Activated naive CD4-positive, alpha-beta T cell treated with anti-CD3 and anti-CD28 coated beads, Interleukin-2, amount 50 U/mL, for 16 hours (primary cell): ENCODE measurements at places on chromosomes 5 and 9.

- no peak for DNase-seq
Observed at GRCh38 chr5:128637031-128637430, 99.0 kb upstream of the FBN2 start.

DNA sequence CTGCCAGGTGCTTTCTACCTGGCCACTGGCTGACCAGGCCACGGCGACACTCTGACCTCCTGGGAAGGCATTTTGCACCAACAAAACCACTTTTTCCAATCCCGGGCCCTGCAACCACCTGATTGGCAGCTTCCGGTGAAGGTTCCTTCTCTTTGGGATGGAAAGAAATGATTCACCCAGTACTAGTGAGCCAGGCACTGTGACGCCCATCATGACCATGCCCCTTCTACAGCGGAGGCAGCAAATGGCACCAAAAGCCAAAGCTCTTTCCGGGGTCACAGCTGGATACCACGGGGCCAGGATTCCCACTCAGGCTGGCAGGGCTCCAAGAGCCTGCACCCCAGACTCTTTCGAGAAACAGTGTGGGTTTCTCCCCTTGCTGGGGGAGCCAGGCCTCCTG is 4.7 kb downstream of the NOTCH1 start:
- no peak for DNase-seq

DNA sequence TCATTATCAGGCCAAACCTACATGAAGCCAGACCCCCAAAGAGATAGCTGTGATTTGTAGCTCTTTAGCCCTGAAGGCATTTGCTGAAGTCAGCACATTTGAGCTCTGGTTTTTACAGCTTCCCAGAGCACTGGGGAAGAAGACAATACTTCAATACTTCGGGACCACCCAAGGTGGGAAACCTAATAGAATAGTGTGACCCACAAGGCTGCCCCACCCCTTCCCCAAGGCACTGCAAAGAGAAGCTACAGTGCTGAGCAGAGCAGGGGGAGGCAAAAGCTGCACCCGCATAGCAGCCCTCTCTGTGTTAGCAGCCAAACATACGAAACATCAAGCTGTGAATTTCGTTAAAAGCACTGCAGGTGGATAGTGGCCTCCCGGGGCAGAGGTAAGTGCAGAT is 87.3 kb downstream of the HSD17B3 start:
- no peak for DNase-seq

DNA sequence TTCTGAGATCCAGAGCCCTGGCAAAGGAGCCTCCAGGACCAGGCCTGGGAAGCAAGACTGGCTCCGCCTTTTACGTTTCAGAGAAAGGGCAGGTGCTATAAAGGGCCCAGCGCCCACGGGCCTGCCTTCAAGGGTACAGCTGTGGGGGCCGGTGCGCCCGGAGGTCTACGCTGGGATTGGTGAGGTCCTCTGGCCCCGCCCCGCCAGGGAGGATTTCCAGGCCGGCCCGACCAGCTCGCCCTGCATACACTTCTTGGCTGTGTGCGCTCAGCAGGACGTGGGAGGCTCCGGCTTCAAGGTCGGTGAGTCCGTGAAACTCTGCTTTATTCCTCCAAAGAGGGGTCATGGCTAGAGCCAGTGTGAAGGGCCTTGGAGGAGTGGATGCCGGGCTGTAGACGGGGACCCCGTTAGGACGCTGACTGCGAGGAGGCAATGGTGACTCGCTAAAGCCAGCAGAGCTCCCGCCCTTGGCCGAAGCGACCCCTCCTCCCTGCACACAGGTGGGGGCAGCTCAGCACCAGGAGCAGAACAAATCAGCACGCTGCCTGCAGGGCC is at the start of gene CKMT2:
Gene CKMT2 (plus strand): TSS at position 243 of the 555 bp plus-strand sequence. CDS start 17,811 bp downstream, outside the sequence.
- no peak for DNase-seq

DNA sequence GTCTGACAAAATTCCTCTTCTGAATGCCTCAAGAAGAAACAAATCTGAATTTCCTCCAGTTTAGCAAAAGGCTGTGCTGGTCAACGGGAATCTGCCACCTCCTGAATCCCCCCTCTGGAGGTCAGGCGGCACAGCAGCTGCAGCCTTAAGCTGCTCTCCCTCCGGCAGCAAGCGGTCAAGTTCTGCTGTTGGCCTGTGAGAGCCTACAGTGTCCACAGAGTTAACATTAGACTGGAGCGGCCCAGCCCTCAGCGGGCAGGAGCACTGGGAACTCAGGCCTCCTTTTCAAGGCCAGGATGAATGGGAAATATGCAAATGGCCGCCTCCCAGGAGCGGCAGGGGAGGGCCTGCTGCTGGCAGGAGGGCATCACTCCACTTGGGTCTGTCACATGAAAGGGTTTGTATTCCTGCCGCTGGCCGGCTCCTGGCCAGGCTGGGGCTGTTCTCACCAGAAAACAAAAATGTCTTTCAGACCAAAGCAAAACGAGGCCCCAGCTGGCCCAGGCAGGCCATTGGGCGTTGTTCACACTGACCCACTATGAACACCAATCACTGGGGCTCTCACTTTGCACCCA is 8.2 kb downstream of the ACSL6 start:
- no peak for DNase-seq

DNA sequence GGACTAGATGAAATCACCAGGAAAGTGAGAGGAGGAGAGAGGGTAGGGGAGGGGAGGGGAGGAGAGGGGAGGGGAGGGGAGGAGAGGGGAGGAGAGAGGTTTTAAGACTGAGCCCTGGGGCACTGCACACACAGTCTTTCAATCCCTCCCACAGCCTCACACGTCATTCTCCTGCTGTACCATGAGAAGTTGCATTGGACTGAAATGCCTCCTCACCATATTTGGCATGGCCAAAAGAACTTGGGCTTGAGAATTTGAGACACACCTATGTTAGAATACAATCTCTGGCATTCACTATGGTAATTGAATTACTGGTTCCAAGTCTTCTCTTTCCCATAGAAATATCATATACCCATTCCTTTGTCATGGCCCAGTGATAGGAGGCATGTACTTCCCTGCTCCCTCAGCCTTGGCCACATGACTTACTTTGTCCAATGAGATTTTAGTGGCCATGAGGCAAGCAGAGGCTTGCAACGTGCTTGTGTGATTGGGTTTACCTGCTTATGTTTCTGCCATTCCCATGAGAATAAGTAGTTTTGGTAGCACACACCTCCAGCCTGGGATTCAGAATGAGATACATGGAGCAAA is 133.3 kb upstream of the SMARCA2 start:
- no peak for DNase-seq

- DNase-seq = no peak
Observed at GRCh38 chr5:168362097-168362885, 70.8 kb downstream of the WWC1 start.
